ENCODE measurements at places on chromosomes 11 and 22. TPM values are rescaled to one million over a fixed set of nuclear protein-coding genes. Genes with fewer than 3 reads are reported as not detected.

GRCh38 chr22:40120848-40121247, 56.9 kb upstream of the TNRC6B start:
- DNase-seq = no peak
- peaks cover 62% of the 10 kb centered on the region for H3K36me3 ChIP-seq

- H3K27ac ChIP-seq = peak overlapping the region; percentile 98
- H3K4me1 ChIP-seq = peaks cover 89% of the 10 kb centered on the region
- H3K36me3 ChIP-seq = peaks cover 39% of the 10 kb centered on the region
These were observed 4.9 kb downstream of the APOL3 start for GRCh38 chr22:36155702-36156101.

DNA sequence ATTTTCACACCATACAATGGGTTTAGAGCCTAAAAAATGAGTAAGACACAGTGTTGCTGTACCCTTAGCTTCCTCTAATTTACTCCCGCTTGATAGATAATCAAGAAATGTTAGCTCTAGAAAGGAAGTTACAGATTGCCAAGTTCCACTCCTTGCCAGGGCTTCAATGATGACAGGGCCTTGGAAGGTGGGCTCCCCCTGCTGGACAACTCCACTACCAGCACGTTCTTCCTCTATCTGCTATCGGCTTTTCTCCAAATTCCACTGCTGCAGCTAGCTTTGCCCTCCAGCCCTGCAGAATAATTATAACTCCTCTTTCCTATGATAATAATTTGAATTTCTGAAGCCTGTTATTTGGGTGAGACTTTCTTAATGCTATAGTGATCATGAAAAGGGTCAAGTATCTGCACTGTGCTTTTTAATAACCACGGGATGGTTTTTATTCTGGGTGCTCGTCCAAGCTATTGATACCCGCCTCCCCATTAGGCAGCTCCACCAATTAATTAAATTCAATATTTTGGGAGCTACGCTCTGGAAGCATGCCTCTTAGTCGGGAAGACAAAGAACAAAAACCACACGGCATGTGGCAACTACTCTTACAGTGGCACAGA, 9.0 kb downstream of the SYN3 start:
- no peaks in the 10 kb centered on the region for H3K36me3 ChIP-seq
- peaks cover 32% of the 10 kb centered on the region for H3K27me3 ChIP-seq
- peak; percentile 40 for DNase-seq
- no peak overlapping the region for H3K27ac ChIP-seq
- H3K4me1 ChIP-seq = no peaks in the 10 kb centered on the region
- no peak overlapping the region for H3K4me3 ChIP-seq

GRCh38 chr11:125950696-125951651, 5.1 kb downstream of the VSIG10L2 start:
- no peak overlapping the region for H3K4me3 ChIP-seq
- DNase-seq = no peak
- no peak overlapping the region for H3K27ac ChIP-seq
- H3K4me1 ChIP-seq = no peaks in the 10 kb centered on the region
- peaks cover 3% of the 10 kb centered on the region for H3K27me3 ChIP-seq
- H3K36me3 ChIP-seq = no peaks in the 10 kb centered on the region

MPPED2 gene
- 3.3 TPM for total RNA-seq

MIOX gene
- 0.52 TPM for total RNA-seq

- no peaks in the 10 kb centered on the region for H3K27me3 ChIP-seq
- peaks cover 2% of the 10 kb centered on the region for H3K4me1 ChIP-seq
- H3K27ac ChIP-seq = no peak overlapping the region
- H3K36me3 ChIP-seq = peaks cover 3% of the 10 kb centered on the region
- DNase-seq = no peak
These were observed 28.5 kb upstream of the ALKBH3 start for GRCh38 chr11:43852057-43852636.

KIF18A gene
- total RNA-seq = 0.52 TPM

CASP4 gene
- 77.2 TPM for total RNA-seq

All from naive thymus-derived CD8-positive, alpha-beta T cell (primary cell).